ENCODE measurements at places on chromosomes 12 and 14.

DNA sequence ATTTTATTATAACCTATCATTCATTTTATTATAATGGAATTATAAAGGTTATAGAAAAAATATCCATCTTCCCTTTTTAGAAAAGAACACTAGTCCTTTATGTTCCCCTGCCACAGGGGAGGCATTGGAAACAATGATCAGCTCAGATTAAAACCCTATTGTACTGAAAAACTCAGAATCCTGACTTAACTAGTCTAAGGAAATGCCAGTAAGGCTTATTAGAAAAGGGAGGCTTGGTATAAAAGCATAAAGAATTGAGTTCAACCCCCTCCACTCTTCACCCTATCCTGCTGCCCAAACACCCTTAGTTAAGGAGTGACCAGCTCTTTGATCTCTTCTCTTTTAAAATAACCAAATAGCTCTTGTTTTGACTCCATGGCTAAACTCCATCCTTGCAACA is 36.0 kb downstream of the PUS7L start:
- no peaks in the 10 kb centered on the region for H3K36me3 ChIP-seq
- H3K4me1 ChIP-seq, result no peaks in the 10 kb centered on the region
- DNase-seq, result no peak
- no peaks in the 10 kb centered on the region for H3K27me3 ChIP-seq
- no peak overlapping the region for H3K4me3 ChIP-seq
- no peak overlapping the region for H3K27ac ChIP-seq

GRCh38 chr14:100440758-100441203 is 117.6 kb downstream of the SLC25A47 start:
- peaks cover 18% of the 10 kb centered on the region for H3K4me1 ChIP-seq
- no peak for DNase-seq
- H3K27ac ChIP-seq, result no peak overlapping the region
- H3K27me3 ChIP-seq, result no peaks in the 10 kb centered on the region
- no peaks in the 10 kb centered on the region for H3K36me3 ChIP-seq

DNA sequence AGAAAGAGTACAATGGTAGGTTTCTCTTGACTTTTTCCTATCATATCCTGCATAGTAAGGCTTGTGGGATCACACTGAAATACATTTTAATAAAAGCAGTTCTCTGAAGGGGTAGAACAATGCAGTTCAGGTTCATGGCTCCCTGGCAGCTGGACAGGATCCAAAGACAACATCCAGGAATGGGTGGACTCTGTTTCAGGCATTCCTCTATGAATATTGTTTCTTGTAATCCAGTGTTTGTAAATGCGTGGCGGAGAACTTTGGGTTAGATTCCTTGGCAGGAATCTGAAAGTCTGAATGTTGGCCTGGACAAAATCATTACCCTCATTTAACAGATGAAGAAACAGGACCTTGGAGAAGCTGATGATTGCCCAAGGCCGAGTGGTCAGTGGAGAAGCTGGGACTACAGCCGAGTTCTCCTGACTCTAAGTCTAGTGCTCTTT is 43.5 kb downstream of the SYNE2 start:
- DNase-seq, result peak; percentile 81
- H3K4me3 ChIP-seq, result 0 out of 2 replicates have a peak overlapping the region, but pooled peaks have one; percentile 2
- no peaks in the 10 kb centered on the region for H3K36me3 ChIP-seq

GRCh38 chr14:96227428-96227827 is 22.8 kb downstream of the BDKRB2 start:
- H3K4me1 ChIP-seq, result no peaks in the 10 kb centered on the region
- no peak for DNase-seq
- H3K36me3 ChIP-seq, result no peaks in the 10 kb centered on the region

GRCh38 chr12:131189781-131190180 is 236.1 kb downstream of the ADGRD1 start:
- no peaks in the 10 kb centered on the region for H3K27me3 ChIP-seq
- H3K4me3 ChIP-seq, result no peak overlapping the region
- DNase-seq, result no peak
- H3K4me1 ChIP-seq, result no peaks in the 10 kb centered on the region
- H3K36me3 ChIP-seq, result no peaks in the 10 kb centered on the region

GRCh38 chr14:57714487-57714931 is 151.4 kb downstream of the SLC35F4 start:
- H3K4me1 ChIP-seq, result no peaks in the 10 kb centered on the region
- H3K27ac ChIP-seq, result no peak overlapping the region
- no peak for DNase-seq
- H3K4me3 ChIP-seq, result no peak overlapping the region
- H3K36me3 ChIP-seq, result no peaks in the 10 kb centered on the region
- H3K27me3 ChIP-seq, result no peaks in the 10 kb centered on the region

DNA sequence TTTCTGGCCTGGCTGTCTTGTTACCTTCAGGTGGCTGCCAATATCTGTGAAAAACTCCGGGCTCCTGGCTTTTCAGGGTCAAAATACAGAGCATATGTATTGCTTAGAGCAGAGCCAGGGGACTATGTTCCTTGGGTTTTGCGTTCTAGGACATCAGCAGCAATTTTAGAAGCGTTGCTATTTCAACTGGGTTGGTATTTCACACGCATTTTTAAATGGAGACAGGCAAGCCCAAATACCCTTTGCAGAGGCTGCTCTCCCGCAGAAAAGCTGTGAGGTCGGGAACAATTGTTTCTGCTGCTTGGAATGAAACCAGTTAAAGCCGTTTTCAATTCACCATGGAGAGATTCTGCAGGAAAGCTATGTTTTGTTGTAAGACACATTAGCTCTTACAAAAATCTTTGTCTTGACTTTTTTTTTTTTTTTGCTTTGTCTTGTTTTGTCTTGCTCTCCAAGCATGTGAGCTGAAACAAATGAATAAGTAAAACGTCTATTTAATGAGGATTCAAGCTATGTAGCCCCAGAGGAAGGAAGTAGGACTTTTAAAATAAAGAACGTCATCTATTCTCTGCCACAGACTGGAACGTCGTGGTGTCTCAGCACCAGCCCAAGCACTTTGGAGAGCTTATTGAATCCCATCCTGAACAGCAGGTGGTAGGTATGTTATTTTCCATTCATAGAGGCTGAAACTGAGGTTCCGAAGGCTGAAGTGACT is 181.0 kb upstream of the TBX3 start:
- DNase-seq, result no peak
- no peaks in the 10 kb centered on the region for H3K27me3 ChIP-seq
- H3K36me3 ChIP-seq, result no peaks in the 10 kb centered on the region
- H3K4me1 ChIP-seq, result peaks cover 9% of the 10 kb centered on the region

DNA sequence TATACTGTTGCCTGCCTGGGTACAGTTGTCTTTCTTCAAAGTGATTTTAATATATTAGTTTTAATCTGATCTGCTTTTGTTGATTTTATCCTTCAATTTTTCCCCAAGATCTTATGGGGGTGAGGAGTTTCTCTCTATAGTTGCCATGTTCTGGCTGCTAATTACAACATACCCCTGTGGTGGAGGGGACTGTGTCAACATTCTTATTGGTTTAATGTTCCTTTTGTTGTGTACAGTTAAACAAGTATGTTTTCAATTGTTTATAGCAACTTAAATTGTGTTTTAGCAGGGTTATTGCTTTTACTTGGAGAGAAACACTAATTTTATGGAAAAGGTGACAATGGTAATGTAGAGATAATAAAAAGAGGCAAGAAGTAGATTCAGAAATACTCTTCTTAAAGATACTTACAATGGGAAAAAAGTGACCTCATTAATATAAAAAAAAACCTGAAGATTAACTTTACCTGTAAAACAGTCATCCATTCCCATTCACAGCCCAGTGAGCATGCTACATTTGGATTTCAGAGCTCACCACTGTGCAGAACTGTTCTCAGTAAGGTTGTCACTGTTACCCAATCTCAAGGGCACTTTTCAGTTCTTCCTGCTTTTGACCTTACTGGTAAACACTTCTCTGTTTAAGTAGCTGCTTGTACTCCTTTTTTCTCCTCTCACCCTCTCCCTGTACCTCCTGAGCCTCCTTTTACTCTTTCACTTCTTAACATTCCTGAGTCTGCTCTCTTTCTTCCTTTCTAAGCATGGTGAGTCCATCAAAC is 8.1 kb upstream of the LRRK2 start:
- H3K4me3 ChIP-seq, result no peak overlapping the region
- no peak for DNase-seq
- no peaks in the 10 kb centered on the region for H3K36me3 ChIP-seq
- no peak overlapping the region for H3K27ac ChIP-seq
- H3K27me3 ChIP-seq, result no peaks in the 10 kb centered on the region
- no peaks in the 10 kb centered on the region for H3K4me1 ChIP-seq

- H3K27me3 ChIP-seq, result no peaks in the 10 kb centered on the region
- H3K27ac ChIP-seq, result no peak overlapping the region
- DNase-seq, result no peak
- H3K36me3 ChIP-seq, result peaks cover 19% of the 10 kb centered on the region
These were observed 14.1 kb downstream of the CORO1C start for GRCh38 chr12:108717243-108717642.

DNA sequence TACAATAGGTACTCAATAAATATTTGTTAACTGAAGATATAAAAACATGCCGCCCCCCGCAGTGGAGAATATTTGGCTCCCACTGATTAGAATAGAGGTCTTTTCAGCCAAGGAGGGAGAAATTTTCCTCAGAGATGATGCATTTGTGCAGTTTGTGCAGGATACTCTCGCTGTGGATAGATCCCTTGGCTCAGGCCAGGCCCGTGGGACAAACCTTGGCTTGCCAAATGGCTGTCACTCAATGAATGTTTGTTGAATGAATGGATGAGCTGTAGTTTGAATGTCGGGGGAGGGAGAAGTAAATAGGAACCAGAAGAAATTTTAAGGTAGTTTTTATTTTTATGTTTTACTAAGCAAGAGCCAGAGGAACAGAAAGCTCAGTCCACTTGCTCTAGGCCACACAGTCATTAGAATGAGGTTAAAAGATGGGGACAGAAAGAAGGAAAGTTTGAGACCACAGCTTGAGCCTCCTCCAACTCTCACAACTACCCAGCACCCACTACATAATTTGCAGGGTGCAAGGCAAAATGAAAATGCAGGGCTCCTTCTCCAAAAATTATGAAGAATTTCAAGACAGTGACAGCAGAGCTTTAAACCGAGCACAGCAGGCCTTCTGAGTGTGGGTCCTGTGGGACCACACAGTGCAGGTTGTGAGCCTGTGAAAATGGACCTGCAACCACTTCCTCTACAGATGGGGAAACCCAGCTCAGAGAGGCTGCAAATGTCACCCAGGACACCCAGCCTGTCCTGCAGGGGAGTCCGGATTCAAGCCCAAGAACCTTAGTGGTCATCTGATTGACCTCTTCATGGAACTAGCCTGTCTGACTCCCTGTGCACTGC is 51.4 kb downstream of the WSCD2 start:
- H3K36me3 ChIP-seq, result no peaks in the 10 kb centered on the region
- no peak overlapping the region for H3K4me3 ChIP-seq
- no peaks in the 10 kb centered on the region for H3K27me3 ChIP-seq
- peaks cover 10% of the 10 kb centered on the region for H3K4me1 ChIP-seq
- DNase-seq, result no peak
- no peak overlapping the region for H3K27ac ChIP-seq

GRCh38 chr14:105931808-105932483 is 405.6 kb downstream of the TMEM121 start:
- H3K27ac ChIP-seq, result no peak overlapping the region
- no peak for DNase-seq
- H3K27me3 ChIP-seq, result peaks cover 18% of the 10 kb centered on the region
- no peaks in the 10 kb centered on the region for H3K36me3 ChIP-seq

DNA sequence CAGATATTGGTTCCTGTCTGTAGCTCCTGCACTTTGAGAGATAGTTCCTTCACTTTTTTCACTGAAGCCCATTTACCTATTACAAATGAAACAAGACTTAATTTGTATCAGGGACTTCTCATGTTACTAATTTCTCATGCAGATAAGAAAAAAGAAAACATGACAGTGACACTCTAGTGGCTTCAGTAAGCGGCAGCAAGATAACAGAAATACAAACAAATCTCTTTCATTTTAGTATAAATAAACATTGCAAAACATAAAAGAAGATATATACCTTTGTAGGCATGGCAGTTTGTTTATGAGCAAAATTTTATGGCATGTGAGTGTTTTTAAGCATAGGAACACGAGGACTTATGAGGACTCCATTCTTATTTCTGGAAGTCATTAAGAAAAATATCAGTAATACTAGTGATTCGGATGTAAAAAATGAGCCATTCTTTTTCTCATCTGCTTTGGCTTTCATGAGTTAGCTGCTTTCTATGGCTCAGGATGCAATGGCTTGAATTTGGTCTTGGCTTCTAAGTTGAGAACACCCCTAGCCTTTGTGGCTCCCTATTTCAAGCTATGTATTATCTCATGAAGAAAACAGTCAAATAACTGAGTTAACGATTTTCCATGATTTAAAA is 310.1 kb upstream of the RGS6 start:
- no peaks in the 10 kb centered on the region for H3K36me3 ChIP-seq
- no peak overlapping the region for H3K27ac ChIP-seq
- peaks cover 15% of the 10 kb centered on the region for H3K4me1 ChIP-seq
- DNase-seq, result no peak
- no peak overlapping the region for H3K4me3 ChIP-seq

GRCh38 chr14:56630707-56631106 is 51.1 kb downstream of the TMEM260 start:
- no peaks in the 10 kb centered on the region for H3K27me3 ChIP-seq
- H3K4me1 ChIP-seq, result no peaks in the 10 kb centered on the region
- no peak overlapping the region for H3K27ac ChIP-seq
- no peak for DNase-seq
- peaks cover 3% of the 10 kb centered on the region for H3K36me3 ChIP-seq

DNA sequence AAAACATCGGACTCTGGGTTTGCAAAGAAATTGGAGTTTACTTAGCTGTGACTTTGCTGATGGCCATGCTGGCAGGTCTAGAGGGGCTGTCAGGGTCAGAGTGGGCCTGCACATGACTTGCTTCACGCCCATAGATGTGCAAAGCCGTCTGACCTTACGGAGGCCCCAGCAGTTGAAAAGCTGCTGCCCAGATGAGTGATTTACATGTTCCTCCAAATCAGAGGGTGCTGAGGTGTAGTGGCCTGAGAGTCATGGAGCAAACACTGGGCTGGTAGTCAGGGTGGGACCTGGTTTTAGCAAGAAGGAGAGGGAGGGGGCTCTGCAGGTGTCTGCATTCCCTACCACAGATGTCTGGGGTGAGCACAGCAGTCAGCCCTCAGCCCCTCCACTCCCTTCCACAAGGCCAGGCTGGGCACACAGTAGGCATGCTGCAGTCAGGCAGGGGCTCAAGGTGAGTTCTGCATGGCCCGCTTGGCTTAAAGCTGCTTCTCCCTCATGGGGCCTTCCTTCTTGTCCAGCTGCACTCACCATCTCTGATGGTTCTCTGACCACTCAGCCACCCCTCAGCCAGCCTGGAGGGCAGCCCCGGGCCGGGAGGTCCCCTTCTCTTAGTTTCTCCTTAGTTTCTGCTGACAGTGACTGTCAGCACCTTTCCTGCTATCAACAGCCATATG is 34.2 kb upstream of the EML1 start:
- H3K27me3 ChIP-seq, result peaks cover 53% of the 10 kb centered on the region
- no peak overlapping the region for H3K27ac ChIP-seq
- no peak for DNase-seq
- H3K4me1 ChIP-seq, result peaks cover 9% of the 10 kb centered on the region

DNA sequence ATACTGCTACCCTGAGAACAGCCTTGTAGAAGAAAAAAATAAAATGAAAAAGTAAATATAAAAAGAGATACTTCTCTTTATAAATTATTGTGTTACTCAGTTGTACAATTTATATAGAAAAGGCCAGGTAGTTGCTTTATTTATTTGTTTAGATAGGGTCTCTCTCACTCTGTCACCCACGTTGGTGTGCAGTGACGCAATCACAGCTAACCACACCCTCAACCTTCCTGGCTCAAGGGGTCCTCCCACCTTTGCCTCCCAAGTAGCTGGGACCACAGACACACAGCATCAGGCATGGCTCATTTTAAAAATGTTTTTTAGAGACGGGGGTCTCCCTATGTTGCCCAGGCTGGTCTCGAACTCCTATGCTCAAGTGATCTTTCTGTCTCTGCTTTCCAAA is 175.4 kb upstream of the PZP start:
- H3K4me1 ChIP-seq, result peaks cover 27% of the 10 kb centered on the region
- H3K27ac ChIP-seq, result no peak overlapping the region
- H3K36me3 ChIP-seq, result no peaks in the 10 kb centered on the region
- no peak for DNase-seq
- H3K27me3 ChIP-seq, result no peaks in the 10 kb centered on the region
- no peak overlapping the region for H3K4me3 ChIP-seq
